ENCODE measurements at places on chromosomes 13 and 19. TPM values are rescaled to one million over a fixed set of nuclear protein-coding genes. Genes with fewer than 3 reads are reported as not detected.

Gene PSG3
- 0.13 TPM for polyA plus RNA-seq

Gene ZNF443
- polyA plus RNA-seq: 14.2 TPM

DNA sequence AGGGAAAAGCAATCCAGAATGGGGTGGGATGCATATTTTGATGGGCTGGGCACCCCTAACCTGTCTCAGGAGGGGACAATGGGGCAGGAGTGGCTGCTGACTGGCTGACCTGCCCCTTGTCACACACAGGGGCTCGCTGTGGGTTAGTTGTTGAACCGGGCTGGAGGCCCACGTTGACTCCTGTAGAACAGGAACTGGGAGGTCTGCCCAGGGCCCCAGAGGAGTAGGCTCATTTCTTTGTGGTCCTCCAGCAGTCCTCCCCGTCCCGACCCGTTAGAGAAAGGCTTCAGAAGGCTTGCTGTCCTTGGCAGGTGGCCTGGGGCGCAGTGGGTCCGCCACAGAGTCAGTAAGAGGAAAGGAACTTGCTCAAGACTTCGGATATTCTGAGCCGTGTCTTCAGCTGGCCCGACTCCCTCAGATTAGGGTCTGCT, 70.1 kb downstream of the COL4A1 start:
- no peak for DNase-seq

GRCh38 chr13:46738766-46739165, 58.2 kb downstream of the ESD start:
- no peak for DNase-seq
